ENCODE measurements at places on chromosomes 7 and 10.

DNA sequence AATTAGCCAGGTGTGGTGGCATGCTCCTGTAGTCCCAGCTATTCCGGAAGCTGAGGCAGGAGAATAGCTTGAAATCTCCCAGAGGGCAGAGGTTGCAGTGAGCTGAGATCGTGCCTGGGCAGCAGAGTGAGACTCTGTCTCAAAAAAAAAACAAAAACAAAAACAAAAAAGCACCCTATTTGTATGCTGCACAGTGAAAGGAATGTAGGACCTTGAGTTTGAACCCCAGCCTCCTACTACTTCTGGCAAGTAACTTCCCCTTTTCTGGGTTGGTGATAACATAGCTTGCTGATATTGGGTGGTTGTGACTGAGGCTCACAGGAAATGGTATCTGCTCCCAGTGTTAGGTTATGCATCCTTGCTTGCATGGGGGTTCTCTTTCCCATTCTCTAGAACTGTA is 205.3 kb downstream of the BUB3 start:
- DNase-seq: no peak

DNA sequence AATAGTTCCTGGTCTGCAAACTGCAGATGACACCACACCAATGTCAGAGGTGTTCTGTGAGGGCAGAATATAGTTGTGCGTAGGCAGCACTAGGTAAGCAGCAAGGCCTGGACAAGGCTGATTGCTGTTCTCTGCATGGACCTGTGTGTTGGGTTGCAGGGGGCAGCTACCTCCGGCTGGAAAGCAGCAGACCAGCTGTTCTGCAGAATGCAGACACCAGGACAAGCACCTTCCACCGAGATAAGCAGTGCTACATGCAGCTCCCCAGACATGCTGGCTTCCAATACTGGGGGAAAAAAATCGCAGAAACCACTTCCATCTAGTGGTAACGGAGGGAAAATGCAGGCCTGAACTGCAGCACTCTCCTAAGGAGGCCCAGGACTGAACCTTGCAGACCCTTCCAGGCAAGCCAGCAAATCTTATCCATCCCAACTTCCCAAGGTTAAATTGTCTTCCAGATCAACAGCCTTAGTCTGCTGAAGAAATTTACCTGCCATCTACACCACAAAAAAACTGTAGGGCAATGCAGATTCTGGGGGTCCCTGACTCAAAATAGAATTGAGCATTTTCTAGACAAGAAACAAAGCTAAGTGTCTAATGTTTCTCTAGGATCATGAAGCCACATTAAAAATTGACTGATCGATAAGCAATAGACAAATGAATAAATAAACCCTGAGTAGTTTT is 50.5 kb upstream of the COBL start:
- DNase-seq: no peak

- no peak for DNase-seq
These were observed 117.5 kb upstream of the LRRN3 start for GRCh38 chr7:110973196-110973990.

DNA sequence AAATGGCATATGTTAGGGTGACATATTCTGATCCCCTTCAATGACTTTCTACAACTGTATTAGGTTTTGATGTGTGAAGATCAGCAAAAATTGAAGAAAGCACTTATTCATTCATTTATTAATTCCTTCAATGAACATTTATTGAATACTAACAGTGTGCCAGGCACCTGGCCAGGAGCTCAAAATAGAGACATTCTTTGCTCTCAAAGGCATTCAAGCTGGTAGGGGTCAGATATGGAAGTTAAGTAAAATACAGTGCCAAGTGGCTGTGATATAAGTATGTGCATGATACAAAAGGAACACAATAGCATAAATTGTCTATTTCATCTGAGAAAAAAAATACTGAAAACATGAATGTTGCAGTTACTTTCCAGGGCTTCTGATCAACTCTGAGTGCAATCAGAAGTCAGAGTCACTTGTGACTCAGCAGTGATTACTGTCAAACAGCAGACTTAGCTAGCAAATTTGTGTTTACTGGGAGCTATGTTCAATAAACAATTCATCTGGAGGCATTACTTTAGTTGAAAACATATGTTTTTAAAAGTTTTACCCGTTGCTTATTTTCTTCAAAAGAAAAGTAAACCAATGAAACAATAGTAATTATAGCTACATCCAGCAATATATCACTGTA is 60.4 kb upstream of the CACNB2 start:
- no peak for DNase-seq

DNA sequence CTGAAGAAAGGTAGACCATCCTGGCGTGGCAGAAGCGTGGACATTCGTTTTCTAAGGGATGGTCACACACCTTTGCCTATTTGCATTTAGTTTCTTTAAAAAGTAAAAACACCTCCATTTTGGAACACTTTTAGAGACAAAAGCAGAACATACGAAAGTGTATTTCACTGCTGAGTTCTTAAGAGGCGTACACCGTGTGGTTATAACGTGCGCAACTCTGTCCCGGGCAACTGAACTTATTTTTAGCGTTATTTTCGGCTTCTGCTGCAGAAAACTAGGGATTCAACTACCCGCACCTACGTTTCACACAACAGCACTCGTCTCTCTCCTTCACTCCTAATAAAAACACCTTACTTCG is 557 bp upstream of the LSM8 start:
- no peak for DNase-seq

GRCh38 chr10:86963341-86963919 is 4.9 kb upstream of the ADIRF start:
- DNase-seq: no peak

- no peak for DNase-seq
These were observed 59.6 kb upstream of the FAM180A start for GRCh38 chr7:135808206-135808605.

- DNase-seq: no peak
These were observed 198.2 kb downstream of the FANK1 start for GRCh38 chr10:126094537-126094936.

DNA sequence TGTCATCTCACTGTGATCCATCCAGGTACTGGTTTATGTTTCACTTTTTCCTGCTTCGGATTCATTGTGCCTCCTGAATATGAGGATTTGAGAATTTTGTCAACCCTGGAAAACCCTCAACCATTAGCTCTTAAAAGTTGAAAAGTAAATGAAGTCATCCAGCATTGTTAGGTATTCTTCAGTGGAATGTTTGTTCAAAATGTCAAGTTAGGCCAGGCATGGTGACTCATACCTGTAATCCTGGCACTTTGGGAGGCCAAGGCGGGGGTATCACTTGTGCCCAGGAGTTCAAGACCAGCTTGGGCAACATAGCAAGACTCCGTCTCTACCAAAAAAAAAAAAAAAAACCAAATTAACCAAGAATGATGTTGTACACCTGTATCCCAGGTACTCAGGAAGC is 222.1 kb downstream of the NSUN6 start:
- DNase-seq: no peak

- DNase-seq: no peak
These were observed 165.9 kb upstream of the NAMPT start for GRCh38 chr7:106450716-106451115.

DNA sequence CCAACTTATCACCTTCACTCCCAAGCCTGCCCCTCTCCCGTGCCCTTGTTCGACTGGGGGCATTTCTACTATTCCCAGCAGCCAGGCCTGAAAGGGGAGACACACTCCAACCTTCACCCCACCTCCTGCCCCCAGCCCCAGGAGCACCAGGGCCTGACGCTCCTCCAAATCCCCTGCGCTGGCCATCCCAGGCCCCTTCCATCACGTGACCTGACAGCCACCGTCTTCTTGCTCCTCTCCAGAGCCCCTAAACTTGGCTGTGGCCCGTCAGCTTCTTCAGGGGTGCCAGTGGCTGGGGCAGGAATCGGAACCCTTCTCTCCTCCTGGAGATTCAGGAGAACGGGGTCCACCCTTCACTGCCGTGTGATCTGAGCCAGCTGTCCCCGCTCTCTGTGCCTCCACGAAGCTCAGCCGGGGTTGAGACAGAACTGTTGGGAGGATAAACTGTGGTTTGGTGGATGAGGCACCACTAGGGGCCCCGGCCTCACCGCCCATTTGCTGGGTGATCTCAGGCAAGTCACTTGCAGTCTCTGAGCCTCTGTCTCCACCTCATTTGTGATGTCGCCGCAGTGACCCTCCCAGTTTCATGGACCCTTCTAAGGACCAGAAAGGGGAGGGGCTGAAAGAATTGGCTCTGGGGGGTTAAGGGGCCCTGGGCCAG is 91.0 kb downstream of the MYL10 start:
- no peak for DNase-seq

DNA sequence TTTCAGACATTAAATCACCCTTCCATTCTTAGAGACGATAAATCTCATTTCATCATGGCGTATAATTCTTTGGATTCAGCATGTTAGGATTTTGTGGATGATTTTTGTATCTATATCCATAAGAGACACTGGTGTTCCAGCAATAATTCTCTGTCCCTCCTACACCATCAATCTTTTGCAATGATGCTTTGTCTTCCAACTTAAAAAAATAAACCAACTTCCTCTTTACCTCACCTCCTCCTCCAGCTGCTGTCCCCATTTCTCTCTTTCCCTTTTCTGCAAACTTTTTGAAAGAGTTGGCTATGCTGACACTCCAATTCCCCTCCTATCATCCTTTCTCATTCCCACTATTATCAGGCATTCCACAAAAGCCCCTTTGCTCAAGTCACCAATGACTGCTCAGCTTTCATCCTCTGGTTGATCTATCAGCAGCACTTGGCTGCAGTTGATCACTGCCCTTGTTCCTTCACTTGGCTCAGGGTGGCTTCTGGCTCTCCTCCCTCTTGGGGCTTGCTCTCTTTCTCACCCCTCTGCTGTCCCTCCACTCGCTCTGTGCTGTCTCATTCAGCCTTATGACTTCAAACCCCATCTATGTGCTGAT is 130.0 kb downstream of the ARHGAP22 start:
- no peak for DNase-seq

GRCh38 chr10:110827875-110828274 is 43.9 kb upstream of the PDCD4 start:
- no peak for DNase-seq

GRCh38 chr10:34181553-34182300 is 633.4 kb downstream of the PARD3 start:
- DNase-seq: no peak

- no peak for DNase-seq
These were observed 581.6 kb downstream of the ETV1 start for GRCh38 chr7:13407911-13408310.

GRCh38 chr7:80764132-80764531 is 125.7 kb downstream of the CD36 start:
- DNase-seq: no peak

DNA sequence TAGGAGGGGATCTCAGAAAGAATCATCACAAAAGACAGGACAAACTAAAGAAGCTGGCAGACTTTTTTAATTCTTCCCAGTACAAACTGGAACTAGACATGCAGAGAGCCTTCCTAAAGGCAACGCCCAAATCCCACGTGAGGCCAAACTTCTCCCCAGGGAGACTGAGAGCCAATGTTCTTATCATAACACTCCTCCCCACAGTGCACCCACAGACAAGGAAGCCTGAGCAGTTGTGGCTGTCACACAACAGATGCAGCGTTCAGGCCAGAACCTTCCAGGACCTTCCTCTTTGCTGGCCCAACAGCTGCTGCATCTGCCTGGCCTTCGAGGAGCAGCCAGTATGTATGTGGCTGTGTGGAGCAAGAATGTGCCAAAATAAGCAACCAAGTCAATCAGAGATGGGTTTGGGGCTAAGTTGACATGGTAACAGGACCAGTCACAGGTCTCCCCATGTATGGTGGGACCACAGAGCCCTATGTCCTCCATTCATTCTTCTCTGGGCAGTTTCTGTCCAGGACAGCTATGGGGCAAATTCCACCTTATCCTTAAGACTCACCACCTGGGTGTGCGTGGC is 34.9 kb downstream of the SRPK2 start:
- DNase-seq: no peak

DNA sequence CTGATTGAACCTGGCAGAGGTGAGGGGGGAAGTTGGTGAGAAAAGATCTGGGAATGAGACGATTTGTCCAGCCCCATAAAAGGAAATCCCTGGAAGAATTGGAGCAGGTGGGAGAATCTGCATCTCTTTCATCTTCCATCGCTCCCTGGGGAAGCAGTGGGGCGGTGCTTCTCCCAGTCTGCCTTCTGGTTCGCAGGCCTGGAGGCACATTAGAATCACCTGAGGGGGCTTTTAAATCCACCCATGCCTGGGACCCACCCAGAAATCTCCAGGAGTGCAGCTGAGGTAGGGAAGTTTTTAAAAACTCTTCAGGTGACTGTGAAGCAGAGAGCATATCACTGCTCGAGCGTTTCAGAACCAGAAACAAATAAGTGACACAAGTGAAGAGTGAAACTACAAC is 26.7 kb upstream of the SYPL1 start:
- DNase-seq: no peak

DNA sequence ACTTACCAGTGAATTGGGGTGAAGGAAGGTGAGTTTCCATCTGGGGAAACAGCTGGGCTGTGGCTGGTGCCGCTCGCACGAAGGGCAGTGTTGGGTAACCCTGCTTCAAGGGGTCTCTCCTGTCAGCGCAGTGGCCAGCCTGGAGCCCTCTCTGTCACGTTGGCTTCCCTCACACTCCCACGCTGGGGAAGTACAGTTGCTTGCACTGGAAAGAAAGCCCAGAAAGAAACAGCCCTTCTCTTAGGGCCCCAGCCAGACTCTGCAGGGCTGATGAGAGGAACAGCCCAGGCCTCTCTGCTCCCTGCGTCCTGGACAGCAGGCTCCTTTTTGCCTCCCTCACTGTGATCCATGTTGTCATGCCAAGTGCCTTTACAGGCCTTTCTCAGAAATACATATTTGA is 40.3 kb upstream of the TRIM8 start:
- DNase-seq: no peak

GRCh38 chr7:55641273-55641691 is 69.0 kb upstream of the VOPP1 start:
- DNase-seq: no peak

GRCh38 chr10:132533571-132534260 is 3.9 kb upstream of the INPP5A start:
- no peak for DNase-seq

Measured in stimulated activated CD4-positive, alpha-beta T cell treated with anti-CD3 and anti-CD28 coated beads, Interleukin-1b, Interleukin-23, amount 100 ng/mL, for 24 hours (primary cell).